Progenitor cell of endocrine pancreas (in vitro differentiated cells): ENCODE measurements at places on chromosomes 11 and 22. TPM values are rescaled to one million over a fixed set of nuclear protein-coding genes. Genes with fewer than 3 reads are reported as not detected.

Gene CCDC89
- total RNA-seq: not detected in 2 replicates

Gene PLAAT2
- total RNA-seq: not detected in 2 replicates

Gene APOBEC3A
- total RNA-seq: not detected in 2 replicates

Gene NPAS4
- total RNA-seq: not detected in 2 replicates

Gene OR5AS1
- total RNA-seq: not detected in 2 replicates

Gene CNGA4
- total RNA-seq: 2.0 and 2.1 TPM in 2 replicates

Gene TMEM151A
- total RNA-seq: 0.33 and 0.57 TPM in 2 replicates

Gene OR5P2
- 0.47 TPM in 1 of 2 replicates, not detected in the other for total RNA-seq

Gene CREB3L1
- total RNA-seq: 9.5 and 9.6 TPM in 2 replicates

Gene FXYD6
- 26.1 and 28.5 TPM in 2 replicates for total RNA-seq

Gene CBLIF
- 17.9 and 27.1 TPM in 2 replicates for total RNA-seq

Gene TRABD
- total RNA-seq: 39.4 and 42.1 TPM in 2 replicates

Gene LMF2
- 59.0 and 65.5 TPM in 2 replicates for total RNA-seq

Gene DBX1
- not detected in 2 replicates for total RNA-seq

Gene ACTN3
- total RNA-seq: 0.43 and 0.44 TPM in 2 replicates

Gene CCDC86
- 22.7 and 22.8 TPM in 2 replicates for total RNA-seq

Gene CST6
- not detected in 2 replicates for total RNA-seq

Gene RASD2
- 0.07 TPM in 1 of 2 replicates, not detected in the other for total RNA-seq

Gene VWCE
- total RNA-seq: 34.0 and 40.1 TPM in 2 replicates

Gene DAGLA
- total RNA-seq: 8.7 and 9.3 TPM in 2 replicates

Gene SAA1
- not detected in 2 replicates for total RNA-seq

Gene GGTLC2
- not detected in 2 replicates for total RNA-seq

Gene OR5AR1
- total RNA-seq: not detected in 2 replicates

Gene OR2AG1
- not detected in 2 replicates for total RNA-seq
